ENCODE measurements at places on chromosomes 3 and 15. TPM values are rescaled to one million over a fixed set of nuclear protein-coding genes. Genes with fewer than 3 reads are reported as not detected.

The BCHE gene
- 15.2 TPM for total RNA-seq

The RAD18 gene
- 13.9 TPM for total RNA-seq

The CACNA2D2 gene
- total RNA-seq, result 9.5 TPM

The GPR87 gene
- total RNA-seq, result not detected

The ARL14 gene
- total RNA-seq, result not detected

The ATP8B4 gene
- 2.7 TPM for total RNA-seq

The EDC3 gene
- 24.4 TPM for total RNA-seq

The SPINT1 gene
- total RNA-seq, result 13.7 TPM

The TEX55 gene
- not detected for total RNA-seq

The TRMT10C gene
- 85.9 TPM for total RNA-seq

The GOLGA6L9 gene
- 12.1 TPM for total RNA-seq

The ZNF502 gene
- total RNA-seq, result 3.6 TPM

DNA sequence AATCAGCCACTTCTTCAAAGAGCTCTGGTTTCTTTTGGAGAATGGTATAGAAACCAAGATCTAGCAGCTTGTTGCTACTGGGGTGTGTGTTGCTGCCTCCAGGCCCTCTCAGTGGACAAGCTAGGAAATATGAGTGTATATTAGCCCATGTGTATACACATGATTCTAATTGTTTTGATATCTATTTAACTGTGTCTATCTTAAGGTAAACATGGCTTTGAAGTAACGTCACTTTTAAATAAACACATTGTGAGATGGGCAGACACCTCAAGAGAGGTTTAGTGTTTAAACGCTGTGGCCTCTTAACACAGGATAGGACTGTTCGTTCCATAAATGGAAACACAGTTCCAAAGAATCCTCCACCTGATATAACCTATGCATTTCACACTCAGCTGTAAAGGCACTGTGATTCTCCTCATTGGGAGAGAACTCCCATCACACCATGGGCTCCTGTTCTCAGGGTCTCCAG is 87.0 kb downstream of the GMPS start:
- no peak for DNase-seq
- H3K36me3 ChIP-seq, result no peaks in the 10 kb centered on the region
- H3K4me3 ChIP-seq, result no peak overlapping the region
- no peaks in the 10 kb centered on the region for H3K4me1 ChIP-seq

GRCh38 chr15:75231836-75232235 is 26.3 kb upstream of the GOLGA6C start:
- H3K4me1 ChIP-seq, result no peaks in the 10 kb centered on the region
- no peak overlapping the region for H3K27ac ChIP-seq
- no peaks in the 10 kb centered on the region for H3K27me3 ChIP-seq

GRCh38 chr3:166783206-166783605 is 596.9 kb downstream of the ZBBX start:
- no peaks in the 10 kb centered on the region for H3K4me1 ChIP-seq
- H3K4me3 ChIP-seq, result no peak overlapping the region
- H3K27ac ChIP-seq, result no peak overlapping the region
- DNase-seq, result no peak
- no peaks in the 10 kb centered on the region for H3K36me3 ChIP-seq

GRCh38 chr3:175338775-175339535 is 479.8 kb downstream of the NAALADL2 start:
- H3K4me1 ChIP-seq, result no peaks in the 10 kb centered on the region
- no peak overlapping the region for H3K4me3 ChIP-seq
- H3K36me3 ChIP-seq, result no peaks in the 10 kb centered on the region
- DNase-seq, result peak; percentile 7
- H3K27me3 ChIP-seq, result no peaks in the 10 kb centered on the region

- no peak overlapping the region for H3K4me3 ChIP-seq
- H3K4me1 ChIP-seq, result peaks cover 5% of the 10 kb centered on the region
- H3K36me3 ChIP-seq, result no peaks in the 10 kb centered on the region
- DNase-seq, result no peak
- no peak overlapping the region for H3K27ac ChIP-seq
These were observed 321.7 kb upstream of the FRG2C start for GRCh38 chr3:75342425-75342824.

GRCh38 chr15:92112180-92112579 is 258.7 kb downstream of the SLCO3A1 start:
- no peaks in the 10 kb centered on the region for H3K36me3 ChIP-seq
- H3K4me3 ChIP-seq, result no peak overlapping the region
- H3K27me3 ChIP-seq, result no peaks in the 10 kb centered on the region
- H3K27ac ChIP-seq, result no peak overlapping the region
- DNase-seq, result no peak
- H3K4me1 ChIP-seq, result peaks cover 24% of the 10 kb centered on the region

DNA sequence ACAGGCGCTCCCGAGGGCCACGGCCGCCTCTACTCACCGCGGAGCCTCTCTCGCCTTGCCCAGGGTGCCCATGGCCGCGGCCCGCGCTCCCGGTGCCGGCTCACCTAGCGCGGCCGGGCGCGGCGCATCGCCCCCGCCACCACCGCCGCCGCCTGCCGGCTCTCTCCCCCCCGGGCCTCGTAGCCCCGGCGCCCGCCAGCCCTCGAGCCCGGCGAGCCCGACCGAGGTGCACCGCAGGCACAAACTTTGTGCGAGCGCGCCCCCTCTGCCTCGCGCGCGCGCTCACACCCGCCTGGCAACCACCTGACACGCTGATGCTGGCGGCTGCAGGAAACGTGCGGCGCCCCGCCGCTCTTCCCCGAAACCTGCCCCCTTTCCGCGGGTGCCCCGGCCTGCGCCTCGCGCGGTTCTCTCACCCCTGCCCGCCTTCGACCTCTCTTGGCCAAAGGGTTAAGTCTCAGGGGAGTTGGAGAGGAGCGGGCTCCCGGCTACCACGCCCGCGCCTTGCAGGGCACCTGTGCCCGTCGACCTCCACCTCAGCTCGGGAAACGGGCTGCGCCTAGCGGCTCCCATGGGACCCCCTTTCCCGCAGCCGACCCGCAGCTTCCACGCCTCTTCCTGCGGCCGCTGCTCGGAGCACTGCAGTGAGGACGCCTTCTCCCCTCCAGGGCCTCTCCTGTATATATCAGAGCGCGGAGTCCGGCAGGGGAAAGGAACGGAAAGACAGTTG is at the start of gene RASGRP1:
Gene RASGRP1, minus strand, starts transcription at position 258 of the 730 bp plus-strand sequence. Its CDS starts 186 bp downstream, at position 72.
- no peak within 1 kb of the TSS for H3K27ac ChIP-seq
- no peaks in the 10 kb centered on the region for H3K36me3 ChIP-seq
- DNase-seq, result peak; percentile 92
- H3K4me1 ChIP-seq, result no peaks in the 10 kb centered on the region
- H3K27me3 ChIP-seq, result peaks cover 53% of the 10 kb centered on the region

- no peaks in the 10 kb centered on the region for H3K27me3 ChIP-seq
- no peak for DNase-seq
- H3K36me3 ChIP-seq, result no peaks in the 10 kb centered on the region
- H3K4me1 ChIP-seq, result no peaks in the 10 kb centered on the region
- H3K4me3 ChIP-seq, result no peak overlapping the region
- H3K27ac ChIP-seq, result no peak overlapping the region
These were observed 8.8 kb upstream of the TTBK2 start for GRCh38 chr15:42929306-42929848.

- no peaks in the 10 kb centered on the region for H3K36me3 ChIP-seq
- no peak for DNase-seq
- H3K4me3 ChIP-seq, result no peak overlapping the region
- no peaks in the 10 kb centered on the region for H3K4me1 ChIP-seq
- H3K27ac ChIP-seq, result no peak overlapping the region
These were observed 1.9 kb downstream of the MITF start for GRCh38 chr3:69741032-69741767.

DNA sequence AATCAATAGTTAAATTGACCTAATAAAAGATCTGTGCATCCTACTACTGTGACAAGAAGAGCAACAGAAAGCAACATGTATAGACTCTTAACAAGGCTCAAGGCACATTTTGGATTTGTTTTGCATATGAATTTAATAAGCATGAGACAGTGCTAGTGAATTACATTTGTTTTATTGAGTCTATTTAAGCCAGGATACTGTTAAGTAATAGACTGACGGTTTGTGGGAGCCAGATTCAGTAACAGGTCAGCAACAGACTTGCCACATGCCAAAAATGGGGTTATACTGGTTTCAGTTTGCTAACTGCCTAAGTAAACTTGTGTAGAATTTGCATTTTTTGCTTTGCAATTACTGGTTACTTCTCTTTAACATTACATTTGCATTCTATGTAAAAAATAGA is 54.0 kb downstream of the MBNL1 start:
- no peak for DNase-seq
- H3K36me3 ChIP-seq, result no peaks in the 10 kb centered on the region
- H3K4me3 ChIP-seq, result no peak overlapping the region
- H3K27ac ChIP-seq, result no peak overlapping the region
- no peaks in the 10 kb centered on the region for H3K27me3 ChIP-seq

- H3K27me3 ChIP-seq, result no peaks in the 10 kb centered on the region
- H3K4me1 ChIP-seq, result peaks cover 6% of the 10 kb centered on the region
- H3K27ac ChIP-seq, result no peak overlapping the region
- no peak for DNase-seq
These were observed 665.5 kb upstream of the NAALADL2 start for GRCh38 chr3:174193604-174194003.

DNA sequence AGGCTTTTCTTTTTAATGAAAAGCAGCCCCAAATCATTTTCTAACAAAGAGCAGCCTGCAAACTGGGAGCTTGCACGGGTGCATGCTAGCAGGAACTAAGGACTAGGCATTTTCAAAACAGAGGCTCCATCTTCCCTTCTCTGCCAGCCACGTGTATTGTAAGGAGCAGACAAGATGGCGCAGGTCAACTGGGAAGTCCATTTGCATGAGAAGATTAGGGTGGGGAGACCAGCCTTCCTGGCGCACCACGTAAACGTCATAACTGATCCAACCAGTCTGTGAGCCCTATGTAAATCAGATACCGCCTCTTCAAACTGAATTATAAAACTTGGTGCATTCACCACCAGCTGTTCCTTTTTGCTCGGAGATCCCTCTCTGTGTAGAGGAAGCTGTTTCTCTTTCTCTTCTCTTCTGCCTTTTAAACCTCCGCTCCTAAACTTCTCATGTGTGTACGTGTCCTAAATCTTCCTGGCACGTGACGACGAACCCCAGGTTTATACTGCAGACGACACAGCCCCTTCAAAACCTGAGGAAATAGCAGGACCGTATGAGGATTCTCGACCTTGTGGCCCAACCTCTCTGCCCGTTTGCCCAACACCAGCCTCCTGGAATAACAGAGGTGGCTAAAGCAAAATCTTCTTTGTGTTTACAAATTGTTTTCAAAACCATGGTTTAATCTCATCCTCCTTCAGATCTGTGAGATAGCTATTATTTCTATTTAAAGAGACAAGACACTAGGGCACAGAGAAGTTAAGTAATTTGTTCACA is 26.4 kb upstream of the SLC30A4 start:
- H3K4me3 ChIP-seq, result no peak overlapping the region
- no peaks in the 10 kb centered on the region for H3K4me1 ChIP-seq
- no peak overlapping the region for H3K27ac ChIP-seq
- DNase-seq, result no peak
- H3K27me3 ChIP-seq, result peaks cover 6% of the 10 kb centered on the region

- peaks cover 38% of the 10 kb centered on the region for H3K4me1 ChIP-seq
- DNase-seq, result no peak
- H3K27ac ChIP-seq, result no peak overlapping the region
- H3K36me3 ChIP-seq, result no peaks in the 10 kb centered on the region
- H3K27me3 ChIP-seq, result no peaks in the 10 kb centered on the region
- H3K4me3 ChIP-seq, result no peak overlapping the region
These were observed 311.1 kb downstream of the ZPLD1 start for GRCh38 chr3:102745881-102746280.

DNA sequence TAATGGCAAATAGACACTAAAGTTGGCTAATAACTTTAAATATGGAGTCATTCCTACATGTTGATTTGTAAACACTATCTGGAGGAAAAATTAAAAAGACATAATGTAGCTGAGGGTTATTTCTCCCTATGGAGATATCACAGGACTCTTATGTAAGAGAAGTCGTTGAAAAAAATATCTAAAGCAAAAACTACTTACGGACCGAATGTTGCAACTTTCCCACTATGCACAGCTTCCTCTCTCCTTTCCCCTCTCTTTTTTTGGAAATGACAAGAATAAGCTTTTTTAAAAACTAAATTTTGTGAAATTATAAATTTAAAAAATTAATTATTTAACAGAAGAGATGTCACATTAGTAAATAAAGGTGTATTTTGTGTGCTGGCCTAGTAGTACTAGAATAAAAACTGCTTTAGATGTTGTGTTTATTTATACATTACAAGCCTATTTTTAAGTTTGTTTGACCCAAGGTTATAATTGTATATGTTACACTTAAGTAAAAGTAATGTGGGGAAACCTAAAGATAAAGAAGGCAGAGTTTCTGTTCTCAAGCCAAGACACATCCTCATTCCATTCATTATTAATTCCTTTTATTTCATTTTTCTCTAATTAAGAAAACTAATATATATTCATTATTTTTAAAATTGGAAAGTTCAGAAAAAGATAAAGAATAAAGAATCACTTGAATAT is 20.7 kb upstream of the PPARG start:
- no peak overlapping the region for H3K4me3 ChIP-seq
- H3K4me1 ChIP-seq, result no peaks in the 10 kb centered on the region
- no peak overlapping the region for H3K27ac ChIP-seq
- no peaks in the 10 kb centered on the region for H3K36me3 ChIP-seq
- no peaks in the 10 kb centered on the region for H3K27me3 ChIP-seq
- DNase-seq, result no peak
